ENCODE measurements at places on chromosomes 11 and 22. TPM values are rescaled to one million over a fixed set of nuclear protein-coding genes. Genes with fewer than 3 reads are reported as not detected.

OR52E6 gene
- total RNA-seq = not detected

SLC1A2 gene
- 17.9 TPM for total RNA-seq

TMEM151A gene
- 0.32 TPM for total RNA-seq

TH gene
- 1.6 TPM for total RNA-seq

DNA sequence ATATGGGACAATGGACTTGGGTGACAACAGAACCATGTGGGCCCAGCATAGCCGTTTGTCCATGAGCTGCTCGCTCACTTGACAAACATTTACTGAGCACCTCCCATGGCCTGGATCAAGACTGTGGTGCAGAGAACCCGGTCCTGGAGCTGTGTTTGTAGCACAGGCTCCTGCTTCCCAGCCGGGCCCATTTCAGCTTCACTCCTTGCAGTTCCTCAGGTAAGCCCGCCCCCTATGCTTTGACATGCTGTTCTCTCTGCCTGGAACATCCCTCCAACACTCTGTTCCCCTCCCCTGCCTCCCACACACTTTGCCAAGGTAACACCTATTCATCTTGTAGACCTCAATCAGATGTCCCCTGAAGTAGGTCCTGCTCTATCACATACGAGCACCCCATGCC is 19.3 kb upstream of the IGSF22 start:
- no peak for DNase-seq

- no peak for DNase-seq
These were observed 29.5 kb upstream of the CARS1 start for GRCh38 chr11:3086671-3087150.

DNA sequence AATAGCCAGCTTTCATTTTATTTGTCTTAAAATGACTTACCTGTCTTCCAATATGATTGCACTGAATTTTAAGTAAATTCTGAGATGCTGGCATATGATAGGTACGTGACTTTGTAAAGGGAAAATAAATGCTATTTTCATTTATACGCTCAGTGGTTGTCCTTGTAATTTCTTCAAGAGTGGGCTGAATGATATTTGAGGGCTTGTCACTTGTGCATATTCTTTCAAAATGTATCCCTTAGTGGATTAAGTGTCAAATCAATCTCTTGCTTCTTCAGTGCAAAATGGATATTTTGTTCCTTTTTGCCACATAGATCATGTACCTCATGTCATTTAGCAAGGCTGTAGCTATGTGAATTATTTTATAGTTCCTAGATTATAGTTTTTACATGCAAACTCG is 56.9 kb downstream of the GAS2 start:
- no peak for DNase-seq

DNA sequence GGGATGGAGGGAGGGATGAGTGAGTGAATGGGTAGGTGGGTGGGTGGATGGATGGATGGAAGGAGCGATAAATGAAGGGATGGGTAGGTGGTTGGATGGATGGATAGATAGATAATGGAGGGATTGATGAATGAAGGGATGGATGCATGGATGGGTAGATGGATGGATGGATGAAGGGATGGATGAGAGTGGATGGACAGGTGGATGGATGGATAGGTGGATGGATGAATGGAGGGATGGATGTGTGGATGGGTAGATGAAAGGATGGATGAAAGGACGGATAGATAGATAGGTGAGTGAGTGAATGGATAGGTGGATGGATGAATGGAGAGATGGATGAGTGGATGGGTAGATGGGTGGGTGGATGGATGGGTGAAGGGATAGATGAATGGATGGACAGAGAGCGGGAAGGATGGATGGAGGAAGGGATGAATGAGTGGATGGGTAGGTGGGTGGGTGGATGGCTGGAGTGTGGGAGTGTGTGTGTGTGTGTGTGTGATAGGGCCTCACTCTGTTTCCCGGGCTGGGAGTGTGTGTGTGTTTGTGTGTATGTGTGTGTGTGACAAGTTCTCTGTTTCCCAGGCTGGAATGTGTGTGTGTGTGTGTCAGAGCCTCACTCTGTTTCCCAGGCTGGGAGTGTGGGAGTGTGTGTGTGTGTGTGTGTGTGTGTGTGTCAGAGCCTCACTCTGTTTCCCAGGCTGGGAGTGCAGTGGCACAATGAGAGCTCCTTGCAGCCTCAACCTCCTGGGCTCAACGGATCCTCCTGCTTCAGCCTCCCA is 2.1 kb upstream of the PRR33 start:
- no peak for DNase-seq

DNA sequence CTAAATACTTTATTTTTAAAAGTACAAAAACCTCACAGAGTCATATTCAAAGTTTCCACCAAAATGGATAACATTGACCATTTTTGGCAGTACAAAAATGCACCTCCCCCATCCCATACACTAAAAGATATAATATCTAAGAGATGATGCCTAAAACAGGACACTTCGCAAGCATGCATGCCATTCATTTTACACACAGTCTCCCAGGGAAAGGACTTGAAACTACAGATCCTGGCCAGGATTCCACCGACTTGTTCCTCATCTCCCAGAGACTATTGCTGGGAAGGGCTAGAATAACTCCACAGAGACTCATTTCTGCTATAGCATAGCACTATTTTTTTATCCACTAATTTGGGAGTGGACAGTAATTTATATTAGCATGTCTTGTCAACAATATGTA is 81.7 kb downstream of the MTNR1B start:
- no peak for DNase-seq

- DNase-seq = no peak
These were observed 423.3 kb downstream of the TMEM135 start for GRCh38 chr11:87460842-87461637.

DNA sequence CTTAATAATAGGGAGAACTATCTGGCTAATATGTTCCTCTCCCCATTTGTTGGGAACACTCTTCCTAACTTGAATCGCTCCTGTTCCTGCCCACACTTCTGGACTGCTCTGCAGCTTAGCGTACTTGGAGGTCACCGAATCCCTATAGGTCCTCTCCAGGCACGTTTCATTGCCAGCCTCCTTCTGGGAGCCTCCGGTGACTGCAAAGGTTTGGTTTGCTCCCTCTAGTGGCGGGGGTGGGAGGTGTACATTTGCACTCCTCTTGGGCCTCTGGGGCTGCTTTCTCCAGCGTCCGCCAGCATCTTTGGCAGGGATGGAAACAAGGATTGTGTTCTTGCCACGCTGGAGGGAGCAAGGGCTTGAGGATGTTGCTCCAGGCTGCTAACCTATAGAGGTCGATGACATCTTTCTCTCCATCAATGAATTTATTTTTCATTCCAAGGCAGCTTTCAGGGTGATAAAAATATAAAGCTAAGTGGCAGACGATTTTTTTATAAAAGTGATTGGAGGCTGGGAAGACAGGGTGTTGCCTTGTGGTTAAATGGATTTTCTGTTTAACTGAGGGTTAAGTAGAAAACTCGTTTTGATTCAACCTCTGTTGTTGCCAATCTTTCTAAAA is 48.7 kb downstream of the TSPAN18 start:
- DNase-seq = no peak

- no peak for DNase-seq
These were observed 6.1 kb downstream of the WNT7B start for GRCh38 chr22:45970705-45971407.

GRCh38 chr11:84420271-84420670 is 1134.1 kb upstream of the CCDC90B start:
- no peak for DNase-seq

DNA sequence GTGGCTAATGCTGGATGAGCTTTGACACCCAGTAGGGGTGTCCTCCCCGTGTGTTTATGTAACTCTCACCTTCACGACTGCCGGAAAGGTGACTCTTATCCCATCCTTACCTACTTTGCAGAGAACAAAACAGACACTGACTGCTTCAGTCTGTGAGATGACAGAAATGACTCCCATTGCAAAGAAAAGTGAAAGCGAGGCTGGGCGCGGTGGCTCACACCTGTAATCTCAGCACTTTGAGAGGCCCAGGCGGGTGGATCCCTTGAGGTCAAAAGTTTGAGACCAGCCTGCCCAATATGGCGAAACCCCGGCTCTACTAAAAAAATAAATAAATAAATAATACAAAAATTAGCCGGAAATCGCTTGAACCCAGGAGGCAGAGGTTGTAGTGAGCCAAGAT is 106.4 kb upstream of the ANO1 start:
- DNase-seq = no peak

- no peak for DNase-seq
These were observed at the start of gene ELMOD1 for GRCh38 chr11:107590460-107591377. Gene ELMOD1 (plus strand): TSS chr11:107591147. CDS start chr11:107618190, 27,043 bp downstream.

- no peak for DNase-seq
These were observed 489 bp downstream of the RNF214 start for GRCh38 chr11:117232911-117233409.

GRCh38 chr11:36271794-36272407 is 17.3 kb downstream of the COMMD9 start:
- DNase-seq = no peak

GRCh38 chr11:26191193-26191592 is 140.7 kb upstream of the ANO3 start:
- no peak for DNase-seq

Data from urinary bladder (tissue), 4 donors.